ENCODE measurements at places on chromosomes 1 and 21. TPM values are rescaled to one million over a fixed set of nuclear protein-coding genes. Genes with fewer than 3 reads are reported as not detected.

Gene DYNLT5
- not detected for total RNA-seq

Gene TRAF5
- 82.2 TPM for total RNA-seq

Gene ESRRG
- not detected for total RNA-seq

Gene LRRC39
- 0.94 TPM for total RNA-seq

Gene TAF1A
- total RNA-seq, result 12.1 TPM

DNA sequence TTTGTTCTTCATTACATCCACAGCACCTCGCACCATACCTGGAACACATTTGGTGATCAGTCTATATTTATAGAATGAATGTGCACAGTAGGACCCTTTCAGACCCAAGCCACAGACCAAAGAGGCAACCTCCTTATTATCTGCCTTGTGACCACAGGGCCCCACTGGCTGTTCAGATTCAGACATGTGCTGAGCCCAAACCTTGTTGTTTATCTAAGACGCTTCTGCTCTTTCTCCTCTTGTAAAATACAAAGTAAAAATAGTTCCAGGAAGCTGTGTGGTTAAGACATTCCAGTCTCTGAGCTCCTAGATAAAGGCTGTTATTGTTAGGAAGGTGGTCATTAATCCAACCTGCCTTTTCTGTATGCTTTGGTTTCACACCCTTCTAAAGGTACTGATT is 3.6 kb upstream of the SCMH1 start:
- peaks cover 18% of the 10 kb centered on the region for H3K4me1 ChIP-seq
- H3K27ac ChIP-seq, result no peak overlapping the region
- H3K27me3 ChIP-seq, result peaks cover 9% of the 10 kb centered on the region
- H3K36me3 ChIP-seq, result no peaks in the 10 kb centered on the region
- no peak overlapping the region for H3K4me3 ChIP-seq

DNA sequence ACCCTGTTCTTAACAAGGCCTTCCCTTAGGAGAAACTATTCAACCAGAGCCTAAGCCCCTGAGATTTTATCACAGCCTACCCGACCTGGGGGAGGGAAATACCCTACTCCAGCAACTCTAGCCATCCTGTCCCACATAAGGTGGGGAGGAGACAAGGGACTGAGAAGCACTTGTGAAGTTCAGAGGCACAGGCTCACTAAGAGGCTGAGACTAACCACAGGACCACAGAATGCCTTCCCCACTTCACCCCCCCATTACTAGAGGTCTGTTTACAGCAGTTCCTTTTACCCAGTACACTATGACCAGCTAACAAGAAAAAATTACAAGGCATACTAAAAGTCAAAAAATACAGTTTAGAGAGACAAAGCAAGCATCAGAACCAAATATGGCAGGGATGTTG is 86.8 kb downstream of the TEX35 start:
- no peaks in the 10 kb centered on the region for H3K4me1 ChIP-seq
- no peaks in the 10 kb centered on the region for H3K36me3 ChIP-seq
- no peak overlapping the region for H3K4me3 ChIP-seq
- DNase-seq, result no peak
- no peak overlapping the region for H3K27ac ChIP-seq

GRCh38 chr1:238484121-238484520 is 593.4 kb upstream of the ZP4 start:
- no peak for DNase-seq
- H3K4me1 ChIP-seq, result no peaks in the 10 kb centered on the region
- H3K27ac ChIP-seq, result no peak overlapping the region
- no peak overlapping the region for H3K4me3 ChIP-seq

GRCh38 chr1:74731399-74732052 is 1.3 kb downstream of the CRYZ start:
- peaks cover 8% of the 10 kb centered on the region for H3K36me3 ChIP-seq

DNA sequence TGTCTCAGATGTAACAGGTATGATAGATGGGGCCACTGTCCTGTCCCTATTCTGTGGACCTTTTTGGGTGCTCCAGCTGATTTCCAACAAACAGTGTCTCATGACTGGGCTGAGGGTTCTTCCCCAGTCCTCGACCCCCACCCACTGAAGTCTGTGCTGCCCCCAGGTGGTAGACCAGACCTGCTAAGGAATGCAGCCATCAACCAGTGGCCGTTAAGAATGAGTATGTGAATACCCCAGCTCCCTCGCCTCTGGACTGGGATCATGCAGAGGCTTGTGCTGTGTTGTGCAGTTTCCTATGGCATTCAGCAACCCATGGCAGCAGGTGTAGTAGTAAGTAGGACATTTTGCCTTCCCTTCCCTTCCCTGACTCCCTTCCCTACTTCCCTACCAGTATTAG is 183.1 kb upstream of the KAZN start:
- DNase-seq, result no peak
- H3K27me3 ChIP-seq, result peaks cover 6% of the 10 kb centered on the region
- H3K36me3 ChIP-seq, result no peaks in the 10 kb centered on the region
- H3K4me3 ChIP-seq, result no peak overlapping the region

GRCh38 chr1:192949783-192950182 is 109.4 kb downstream of the UCHL5 start:
- H3K27ac ChIP-seq, result no peak overlapping the region
- H3K4me3 ChIP-seq, result no peak overlapping the region
- DNase-seq, result no peak
- H3K36me3 ChIP-seq, result no peaks in the 10 kb centered on the region

DNA sequence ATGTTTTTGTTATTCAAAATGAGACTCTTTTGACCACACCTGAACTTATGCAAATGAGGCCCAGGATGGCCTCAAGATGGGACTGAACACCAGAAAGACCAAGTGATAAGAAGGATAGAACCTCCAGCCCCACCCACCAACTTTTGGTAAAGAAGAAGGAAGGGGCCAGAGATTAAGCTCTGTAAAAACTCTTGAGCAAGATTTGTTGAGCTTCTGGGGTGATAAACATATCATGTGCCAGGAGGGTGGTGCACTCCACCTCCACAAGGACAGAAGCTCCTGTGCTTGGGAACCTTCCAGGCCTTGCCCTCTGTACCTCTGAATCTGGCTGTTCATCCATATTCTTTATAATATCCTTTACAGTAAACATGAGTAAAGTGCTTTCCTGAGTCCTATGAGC is 5.3 kb downstream of the RSPH1 start:
- peaks cover 27% of the 10 kb centered on the region for H3K27me3 ChIP-seq
- peaks cover 2% of the 10 kb centered on the region for H3K36me3 ChIP-seq
- no peak overlapping the region for H3K4me3 ChIP-seq
- peaks cover 10% of the 10 kb centered on the region for H3K4me1 ChIP-seq
- no peak overlapping the region for H3K27ac ChIP-seq
- no peak for DNase-seq

DNA sequence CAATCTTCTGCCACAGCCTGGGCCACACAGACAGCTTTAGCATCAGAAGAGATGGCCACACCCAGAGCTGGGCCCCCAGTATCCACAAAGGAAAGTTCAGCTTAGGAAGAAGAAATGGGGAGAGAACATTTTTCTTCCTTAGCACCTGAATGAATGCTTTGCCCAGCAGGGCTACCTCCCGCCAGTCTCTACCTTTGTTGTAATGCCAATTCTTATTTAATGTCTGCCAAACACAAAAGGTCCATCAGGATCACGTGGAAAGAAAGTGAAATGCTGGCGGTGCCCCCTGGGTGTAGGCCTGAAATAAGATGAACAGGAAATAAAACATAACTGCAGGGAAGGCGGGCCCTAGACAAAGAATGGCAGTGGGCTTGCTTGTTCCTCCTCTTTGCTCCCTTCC is 125.6 kb downstream of the CACNA1E start:
- no peaks in the 10 kb centered on the region for H3K36me3 ChIP-seq
- peaks cover 6% of the 10 kb centered on the region for H3K27me3 ChIP-seq
- DNase-seq, result no peak
- no peak overlapping the region for H3K4me3 ChIP-seq

DNA sequence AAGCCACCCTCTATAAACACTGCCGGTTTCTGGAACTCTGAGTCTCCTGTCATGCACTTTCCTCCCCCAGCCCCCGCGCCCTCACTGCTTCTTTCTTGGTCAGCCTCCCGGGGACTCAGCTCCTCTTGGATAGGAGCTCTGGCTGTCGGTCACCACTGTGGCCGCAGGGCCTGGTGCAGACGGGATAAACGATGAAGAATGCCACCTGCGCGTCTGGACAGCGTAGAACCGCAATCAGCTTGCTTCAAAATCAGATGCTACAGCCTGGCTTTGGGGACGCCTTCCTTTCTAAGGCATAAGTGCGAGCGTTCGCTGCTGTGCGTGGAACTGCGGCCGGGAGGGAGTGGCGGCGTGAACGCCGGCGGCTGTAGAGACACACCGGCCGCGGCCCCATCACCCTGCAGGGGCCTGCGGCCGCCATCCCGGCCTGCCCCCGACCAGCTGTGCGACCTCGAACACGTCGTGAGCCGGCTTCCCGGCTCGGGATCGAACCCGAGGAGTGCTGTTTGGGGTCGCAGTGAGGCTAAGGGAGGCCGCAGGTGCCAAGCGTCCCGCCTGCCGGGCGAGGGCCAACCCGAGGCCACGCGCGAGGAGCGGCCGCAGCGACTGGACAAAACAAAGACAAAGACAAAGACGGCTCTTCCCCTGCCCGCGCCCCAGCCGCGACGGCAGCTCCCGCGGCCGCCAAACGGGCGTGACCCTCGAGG is 688 bp downstream of the PTTG1IP start:
- DNase-seq, result peak; percentile 55
- peak overlapping the region; percentile 81 for H3K27ac ChIP-seq
- peaks cover 2% of the 10 kb centered on the region for H3K27me3 ChIP-seq
- peaks cover 12% of the 10 kb centered on the region for H3K36me3 ChIP-seq
- peaks cover 51% of the 10 kb centered on the region for H3K4me1 ChIP-seq
- peak overlapping the region; percentile 97 for H3K4me3 ChIP-seq

DNA sequence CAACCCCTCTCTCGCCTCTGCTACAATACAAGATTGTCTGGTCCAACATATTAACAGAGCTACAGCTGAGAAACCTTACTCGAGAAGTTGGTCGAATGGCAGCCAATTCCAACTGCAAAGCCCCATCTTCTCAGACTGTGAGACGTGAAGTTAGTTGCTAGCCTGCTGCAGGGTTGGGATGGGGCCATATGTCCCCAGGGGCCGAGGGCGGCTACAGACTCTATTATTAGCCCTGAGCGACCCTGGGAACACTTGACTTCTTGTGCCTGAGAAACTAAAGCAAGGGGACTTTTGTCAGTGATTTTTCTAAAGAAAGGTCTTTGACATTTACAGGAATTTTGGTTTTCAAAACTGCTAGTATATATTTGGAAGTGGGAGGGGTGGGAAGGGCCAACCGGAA is 13.7 kb downstream of the NCF2 start:
- no peaks in the 10 kb centered on the region for H3K27me3 ChIP-seq
- DNase-seq, result no peak
- peaks cover 8% of the 10 kb centered on the region for H3K36me3 ChIP-seq
- H3K27ac ChIP-seq, result no peak overlapping the region
- H3K4me1 ChIP-seq, result peaks cover 24% of the 10 kb centered on the region

DNA sequence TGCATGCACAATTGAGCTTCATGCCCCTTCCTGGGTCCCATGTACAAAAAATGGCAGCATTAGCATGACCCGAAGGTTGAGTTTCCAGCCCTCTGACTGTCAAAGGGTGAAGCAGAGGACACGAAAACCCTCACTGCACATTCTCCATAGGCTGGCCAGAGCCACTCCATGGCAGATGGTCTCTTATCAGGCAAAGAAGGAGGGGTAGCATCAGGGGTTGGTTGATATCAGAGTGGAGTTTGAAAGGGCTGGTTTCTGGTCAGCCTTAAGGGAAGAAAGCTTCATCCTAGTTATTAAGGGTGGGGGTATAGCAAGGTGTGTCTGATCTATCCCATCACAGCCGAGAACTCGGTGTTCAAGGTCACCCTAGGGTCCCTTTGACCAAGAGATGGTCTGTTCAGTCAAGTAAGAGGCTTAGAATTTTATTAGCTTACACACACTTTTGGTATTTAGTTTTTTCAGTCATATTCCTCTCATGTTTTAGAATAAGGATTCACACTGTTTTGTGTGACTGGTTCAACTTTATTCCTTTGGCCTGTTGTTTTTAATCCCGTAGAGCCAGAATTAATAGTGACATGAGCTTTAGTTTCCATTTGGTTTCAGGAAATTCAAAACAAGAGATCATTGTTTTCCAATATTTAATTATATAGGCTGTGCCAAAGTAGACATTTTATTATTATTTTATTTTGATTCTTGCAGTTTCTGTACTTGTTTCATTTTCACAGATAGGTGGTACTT is 199.9 kb upstream of the FMN2 start:
- H3K36me3 ChIP-seq, result no peaks in the 10 kb centered on the region
- no peak for DNase-seq
- peaks cover 2% of the 10 kb centered on the region for H3K27me3 ChIP-seq
- no peak overlapping the region for H3K4me3 ChIP-seq
- peaks cover 2% of the 10 kb centered on the region for H3K4me1 ChIP-seq

DNA sequence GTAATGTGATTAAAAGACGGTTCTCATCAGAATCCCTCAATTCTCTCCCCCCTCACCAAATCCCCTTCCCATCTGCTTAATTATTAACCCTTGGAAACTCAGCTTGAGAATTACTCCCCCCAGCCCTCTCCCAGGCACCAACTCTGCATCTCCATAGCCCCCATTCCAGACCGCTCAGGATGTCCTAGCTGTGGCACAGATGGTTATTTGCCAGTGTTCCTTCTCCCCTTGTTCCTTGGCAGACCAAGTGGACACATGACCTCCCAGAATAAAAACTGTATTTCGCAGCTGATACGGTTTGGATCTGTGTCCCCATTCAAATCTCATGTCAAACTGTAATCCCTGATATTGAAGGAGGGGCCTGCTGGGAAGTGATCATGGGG is 14.6 kb downstream of the HENMT1 start:
- peaks cover 56% of the 10 kb centered on the region for H3K4me1 ChIP-seq
- H3K27me3 ChIP-seq, result no peaks in the 10 kb centered on the region
- DNase-seq, result no peak
- peak overlapping the region; percentile 78 for H3K4me3 ChIP-seq
- peak overlapping the region; percentile 97 for H3K27ac ChIP-seq

- DNase-seq, result no peak
- H3K27ac ChIP-seq, result no peak overlapping the region
- no peaks in the 10 kb centered on the region for H3K36me3 ChIP-seq
- peaks cover 4% of the 10 kb centered on the region for H3K27me3 ChIP-seq
These were observed 132.7 kb upstream of the IPO9 start for GRCh38 chr1:201696217-201696761.

DNA sequence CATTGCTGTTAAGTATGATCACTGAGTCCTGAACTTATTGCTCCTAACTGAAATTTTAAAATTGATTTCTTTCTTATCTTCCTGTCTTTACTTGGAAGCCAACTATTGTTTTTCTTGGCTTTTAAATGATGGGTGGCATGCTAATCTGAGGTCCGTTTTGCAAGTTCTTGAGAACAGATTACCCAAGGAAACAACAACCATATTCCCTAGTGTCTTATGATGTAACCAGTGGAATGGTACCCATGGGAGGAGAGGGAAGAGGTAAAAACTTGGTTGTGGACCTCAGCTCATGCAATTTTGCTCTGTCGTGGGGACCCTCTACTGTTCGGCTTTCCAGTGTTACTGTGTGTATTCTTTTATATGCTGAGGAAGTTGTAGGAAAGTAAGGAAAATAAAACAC is 454.8 kb upstream of the ADAMTS5 start:
- no peaks in the 10 kb centered on the region for H3K4me1 ChIP-seq
- DNase-seq, result no peak
- no peak overlapping the region for H3K4me3 ChIP-seq
- H3K36me3 ChIP-seq, result no peaks in the 10 kb centered on the region
- H3K27ac ChIP-seq, result no peak overlapping the region
- H3K27me3 ChIP-seq, result no peaks in the 10 kb centered on the region

GRCh38 chr1:1937061-1937460 is 18.0 kb upstream of the TMEM52 start:
- no peaks in the 10 kb centered on the region for H3K36me3 ChIP-seq
- DNase-seq, result no peak
- H3K27ac ChIP-seq, result no peak overlapping the region
- no peak overlapping the region for H3K4me3 ChIP-seq
- H3K4me1 ChIP-seq, result no peaks in the 10 kb centered on the region
